Activated CD4-positive, alpha-beta T cell treated with anti-CD3 and anti-CD28 coated beads, Interleukin-2, amount 50 U/mL, for 4 hours (primary cell): ENCODE measurements at places on chromosomes 6 and 20.

GRCh38 chr6:56432194-56432593 lies 184.8 kb upstream of the COL21A1 start:
- DNase-seq = no peak

- DNase-seq = no peak
Observed at GRCh38 chr6:152232501-152233151, 404.5 kb downstream of the SYNE1 start.

DNA sequence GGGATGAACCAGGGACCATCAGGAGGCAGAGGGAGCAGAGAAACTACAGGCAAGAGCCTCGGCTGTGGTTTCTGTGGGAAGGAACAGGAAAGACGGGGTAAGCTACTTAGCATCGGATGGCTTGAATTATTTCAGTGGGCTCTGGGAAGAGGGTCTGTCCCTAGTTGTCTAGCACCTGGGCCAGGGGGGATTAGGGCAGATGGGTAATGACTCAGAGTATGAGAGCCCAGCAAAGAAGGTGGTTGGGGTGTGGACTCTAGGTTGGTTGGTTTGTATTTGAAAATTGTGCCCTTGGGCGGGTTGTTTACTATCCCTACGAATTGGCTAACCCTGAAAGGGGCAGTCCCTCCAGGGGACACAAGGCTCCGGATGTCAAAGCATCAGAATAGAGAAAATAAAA lies 148.5 kb upstream of the TAB2 start:
- DNase-seq = no peak

GRCh38 chr6:168420084-168420483 lies 20.9 kb upstream of the SMOC2 start:
- DNase-seq = no peak

GRCh38 chr6:106882601-106883518 lies 91.7 kb downstream of the CD24 start:
- no peak for DNase-seq

GRCh38 chr20:4151991-4152695 lies 136.8 kb upstream of the RNF24 start:
- DNase-seq = no peak

DNA sequence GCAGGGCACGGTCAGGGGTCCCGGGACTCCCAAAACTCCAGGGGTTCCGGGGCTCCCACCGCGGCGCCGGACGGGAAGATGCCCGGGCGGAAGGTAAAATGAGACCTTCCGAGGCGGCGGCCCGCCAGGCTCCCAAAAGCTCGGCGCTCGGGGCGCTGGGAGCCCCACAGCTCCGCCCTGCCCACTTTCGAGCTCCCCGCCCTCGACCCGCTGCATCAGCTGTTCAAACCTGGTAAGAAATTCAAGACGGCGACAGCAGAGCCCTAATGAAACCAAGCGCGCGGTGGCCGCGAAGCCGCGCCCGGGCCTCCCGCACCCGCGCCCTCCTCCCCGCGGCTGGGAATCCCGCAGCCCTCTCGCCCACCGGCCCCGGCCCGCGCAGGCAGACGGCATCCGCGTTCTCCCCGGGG lies 369 bp downstream of the SLC4A11 start:
- DNase-seq = peak; percentile 35

- no peak for DNase-seq
Observed at GRCh38 chr6:149324428-149324827, 6.9 kb downstream of the TAB2 start.

- DNase-seq = no peak
Observed at GRCh38 chr6:17530321-17530835, 69.7 kb upstream of the FAM8A1 start.

DNA sequence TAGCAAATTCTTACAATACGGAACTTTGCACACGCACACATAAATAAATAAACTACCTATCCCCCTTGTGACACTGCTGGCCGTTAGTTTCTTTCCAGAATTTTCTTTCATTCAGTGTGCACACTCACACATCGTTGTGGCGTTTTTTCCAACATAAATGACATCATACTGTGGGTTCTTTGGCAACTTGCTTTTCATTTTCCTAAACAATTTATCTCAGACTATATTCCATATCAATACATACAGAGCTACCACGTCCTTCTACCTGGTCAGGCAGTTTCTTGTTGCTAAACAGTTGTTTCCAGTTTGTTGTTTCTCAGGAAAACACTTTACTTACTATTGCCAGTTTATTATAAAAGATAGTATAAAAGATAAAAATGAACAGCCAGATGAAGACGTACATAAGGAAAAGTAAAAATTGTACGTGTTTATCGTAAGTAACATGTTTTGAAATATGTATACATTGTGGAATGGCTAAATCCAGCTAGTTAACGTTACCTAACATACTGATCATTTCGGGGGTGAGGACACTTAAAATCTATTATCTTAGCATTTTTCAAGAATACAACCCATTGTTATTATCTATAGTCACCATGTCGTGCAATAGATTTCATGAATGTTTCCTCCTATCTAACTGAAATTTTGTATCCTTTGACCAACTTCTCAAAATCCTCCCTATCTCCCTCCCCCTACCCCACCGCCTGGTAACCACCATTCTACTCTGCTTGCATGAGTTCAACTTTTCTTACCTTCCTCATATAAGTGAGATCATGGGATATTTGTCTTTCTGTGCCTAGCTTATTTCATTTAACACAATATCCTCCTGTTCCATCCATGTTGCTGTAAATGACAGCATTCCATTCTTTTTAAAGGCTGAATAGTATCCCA lies 1.2 kb upstream of the TP53RK start:
- no peak for DNase-seq

- peak; percentile 75 for DNase-seq
Observed at GRCh38 chr6:137927777-137928218, 60.7 kb downstream of the TNFAIP3 start.

DNA sequence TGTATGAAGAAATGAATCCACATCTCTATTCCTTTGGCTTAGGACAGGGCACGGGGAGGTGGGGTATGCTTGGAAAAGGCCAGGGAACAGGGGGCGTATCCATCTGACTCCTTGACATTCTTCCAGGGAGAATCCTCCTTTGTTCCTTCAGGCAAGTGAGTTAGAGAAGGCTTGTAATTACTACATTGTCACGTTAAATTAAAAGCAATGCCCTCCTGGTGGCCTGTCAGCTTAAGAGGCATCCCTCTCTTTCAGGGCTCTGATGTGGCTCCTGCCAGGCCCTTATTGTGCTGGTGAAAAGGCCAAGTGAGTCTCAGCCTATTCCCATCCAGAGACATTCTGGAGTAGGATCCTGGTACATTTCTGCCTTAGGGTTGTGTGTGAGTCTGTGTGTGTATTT lies 128.3 kb downstream of the FOXA2 start:
- DNase-seq = no peak

DNA sequence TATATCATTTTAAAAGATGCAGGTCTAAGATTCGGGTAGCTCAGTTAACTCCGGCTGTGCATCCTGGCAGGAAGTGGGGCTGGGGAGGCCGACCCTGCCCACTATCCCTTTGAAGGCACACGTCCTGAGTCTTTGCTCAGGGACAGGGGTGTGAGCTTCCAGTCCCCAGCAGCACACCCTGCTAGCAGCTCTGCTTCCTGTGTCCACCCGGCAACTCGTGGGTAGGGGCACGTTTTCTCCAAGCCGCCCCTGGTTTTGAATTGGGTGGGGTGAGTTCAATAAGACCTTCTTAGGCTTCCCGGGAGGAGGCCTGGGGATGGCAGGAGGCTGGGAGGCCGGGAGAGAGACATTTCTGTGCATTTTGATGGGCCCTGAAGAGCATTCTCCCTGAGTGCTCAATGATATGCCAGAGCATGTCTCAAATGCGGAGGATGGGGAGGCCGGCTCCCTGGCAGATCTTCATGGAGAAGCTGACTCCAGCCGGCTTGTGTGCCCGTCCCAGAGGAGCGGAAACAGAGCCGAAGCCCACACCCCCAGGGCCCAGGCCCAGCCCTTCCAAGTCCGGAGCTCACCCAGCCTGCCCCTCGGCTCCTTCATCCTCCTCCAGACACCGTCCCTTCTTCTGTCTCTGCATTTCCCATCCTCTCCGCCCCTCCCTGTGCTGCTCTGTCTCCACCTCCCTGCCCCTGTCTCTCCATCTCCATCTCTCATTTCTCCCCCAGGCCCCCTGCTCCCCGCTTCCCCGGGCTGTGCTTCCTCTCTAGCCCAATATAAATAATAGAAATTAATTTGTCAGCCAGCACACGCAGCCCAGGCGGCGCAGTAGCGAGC lies 36.3 kb upstream of the ZFAND3 start:
- DNase-seq = no peak

DNA sequence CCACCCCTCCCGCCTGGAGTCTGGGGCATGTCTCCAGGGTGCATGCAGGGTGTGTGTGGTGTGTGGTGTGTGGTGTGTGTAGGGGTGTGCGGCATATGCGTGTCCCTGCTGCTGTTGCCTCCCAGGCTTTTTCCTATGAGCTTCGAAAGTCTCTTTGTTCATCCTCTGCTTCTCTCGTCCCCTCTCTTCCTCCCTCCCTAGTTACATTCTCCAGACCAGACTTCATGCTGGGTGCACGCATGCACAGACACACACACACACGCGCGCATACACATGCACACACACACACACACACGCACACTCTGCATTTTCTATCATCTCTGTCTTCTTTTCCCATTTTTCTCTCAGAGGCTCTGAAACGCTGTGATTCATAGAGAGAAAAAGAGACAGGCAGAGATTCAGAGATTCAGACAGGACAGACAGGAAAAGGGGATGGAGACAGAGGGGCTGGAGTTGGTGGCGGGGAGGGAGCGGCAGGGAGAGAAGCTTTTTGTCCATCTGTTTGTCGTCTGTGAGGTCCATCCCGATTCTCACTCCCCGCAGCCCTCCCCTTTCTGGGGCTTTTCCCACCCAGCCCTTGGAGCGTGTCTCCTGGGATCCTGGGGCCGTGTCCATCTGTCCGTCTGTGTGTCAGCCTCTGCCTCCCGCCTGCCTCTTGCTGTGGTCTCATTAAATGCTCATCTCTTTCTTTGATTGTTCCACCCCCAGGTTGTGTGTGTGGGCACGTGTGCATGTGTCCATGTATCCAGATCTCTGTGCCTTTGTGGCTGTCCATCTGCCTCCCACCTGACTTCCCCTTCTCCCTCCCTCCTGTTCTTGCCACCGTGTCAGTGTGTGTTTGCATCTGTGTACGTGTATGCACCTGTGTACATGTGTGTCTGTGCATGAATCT lies 62.6 kb downstream of the SRC start:
- no peak for DNase-seq

- no peak for DNase-seq
Observed at GRCh38 chr6:37943436-37944058, 124.0 kb downstream of the ZFAND3 start.

- no peak for DNase-seq
Observed at GRCh38 chr6:38138374-38138773, 318.8 kb downstream of the ZFAND3 start.

DNA sequence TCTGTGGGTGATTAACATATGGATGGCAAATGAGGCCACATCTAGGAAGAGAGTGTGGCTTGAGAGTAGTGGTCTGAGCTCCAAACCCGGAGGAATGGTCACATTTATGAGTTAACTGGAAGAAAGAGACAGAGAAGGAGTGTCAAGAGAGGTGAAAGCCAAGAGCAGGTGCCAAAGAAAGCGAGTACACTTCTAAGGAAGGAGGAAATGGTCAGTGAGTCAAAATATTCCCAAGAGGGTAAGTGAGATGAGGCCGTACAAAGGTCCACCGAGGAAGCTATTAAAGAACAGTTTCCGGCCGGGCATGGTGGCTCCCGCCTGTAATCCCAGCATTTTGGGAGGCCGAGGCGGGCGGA lies 104.5 kb upstream of the RNF24 start:
- no peak for DNase-seq

DNA sequence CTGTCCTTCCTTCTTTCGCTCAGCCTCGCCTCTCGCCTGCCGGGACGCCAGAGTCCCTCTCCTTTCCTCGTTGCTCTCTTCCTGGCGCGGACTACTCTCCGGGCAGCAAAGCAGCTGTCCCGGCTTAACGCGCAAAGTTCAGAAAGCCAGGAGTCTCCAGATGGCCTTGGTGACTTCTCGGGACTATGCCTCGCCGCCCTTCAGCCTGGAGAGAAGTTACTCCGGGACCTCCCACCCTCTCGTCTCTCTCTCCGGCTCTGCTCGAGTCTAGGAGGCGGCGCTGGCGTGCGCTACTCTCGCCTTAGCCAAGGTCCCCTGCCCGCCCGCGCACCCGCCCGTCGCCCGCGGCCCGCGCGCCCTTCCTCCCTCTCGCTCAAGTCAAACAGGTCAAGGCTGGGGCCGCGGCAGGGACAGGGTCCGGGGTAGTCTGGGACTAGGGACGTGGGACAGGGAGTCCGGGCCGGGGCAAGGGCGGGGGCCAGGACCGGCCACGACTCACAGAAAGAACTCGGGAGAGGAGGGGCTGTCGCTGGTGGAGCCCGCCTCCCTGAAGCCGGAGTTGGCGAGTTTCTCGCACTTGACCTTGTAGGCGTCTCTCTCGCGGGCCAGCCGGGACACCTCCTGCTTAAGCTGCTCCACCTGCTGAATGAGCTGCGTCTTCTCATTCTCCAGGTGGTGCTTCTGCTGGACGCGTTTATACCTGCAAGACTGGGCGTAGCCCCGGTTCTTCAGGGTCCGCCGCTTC lies 1.5 kb downstream of the MAFB start:
- no peak for DNase-seq

DNA sequence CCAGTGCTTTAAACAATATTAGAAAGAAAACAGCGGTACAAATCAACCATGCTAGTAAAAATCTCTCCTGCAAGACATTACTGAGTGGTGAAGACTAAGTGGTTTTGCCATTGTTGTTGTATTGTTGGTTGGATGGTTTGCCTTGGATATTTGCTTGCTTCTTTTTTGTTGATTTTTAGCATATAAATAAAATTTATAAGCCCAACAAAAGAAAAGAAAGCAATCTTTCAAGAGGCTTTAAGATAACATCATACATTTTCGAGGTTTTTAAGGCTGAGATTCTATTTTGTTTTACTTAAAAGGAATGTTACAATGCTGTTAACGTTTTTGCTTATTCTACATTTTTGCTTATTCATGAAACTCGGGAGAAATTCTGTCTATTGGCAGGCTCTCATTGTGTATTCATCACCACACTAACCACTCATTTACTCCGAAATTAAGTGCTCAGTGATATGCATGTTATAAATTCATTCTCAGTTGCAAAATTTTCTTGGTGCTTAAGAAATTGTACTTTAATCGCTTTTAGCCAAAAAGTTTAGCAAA lies 139.1 kb downstream of the LAMA2 start:
- no peak for DNase-seq

DNA sequence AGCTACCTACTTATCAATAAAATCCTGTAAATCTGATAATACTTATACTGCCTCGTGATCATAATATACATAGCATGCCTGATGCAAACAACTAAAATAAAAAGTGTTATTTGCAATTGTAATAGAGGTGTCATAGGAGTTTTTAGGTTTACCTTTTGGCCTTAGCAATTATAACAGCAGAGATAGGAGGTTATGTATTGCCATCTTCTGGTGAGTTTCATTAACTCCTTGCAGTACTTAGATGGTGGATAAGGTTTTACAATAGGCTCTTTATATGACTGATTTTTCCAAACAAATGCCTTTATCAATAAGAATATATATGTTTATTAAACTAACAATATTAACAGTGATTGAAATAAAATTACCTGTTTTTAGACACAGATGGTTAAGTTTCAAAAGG lies 27.8 kb upstream of the MYCT1 start:
- no peak for DNase-seq
